Heart right ventricle (tissue), 16 donors: ENCODE measurements at places on chromosomes 3 and 15. TPM values are rescaled to one million over a fixed set of nuclear protein-coding genes. Genes with fewer than 3 reads are reported as not detected.

GRCh38 chr15:84009616-84010015 lies 226.0 kb upstream of the GOLGA6L4 start:
- DNase-seq = peak; percentile 13

SLC6A11 gene
- total RNA-seq = not detected

DNA sequence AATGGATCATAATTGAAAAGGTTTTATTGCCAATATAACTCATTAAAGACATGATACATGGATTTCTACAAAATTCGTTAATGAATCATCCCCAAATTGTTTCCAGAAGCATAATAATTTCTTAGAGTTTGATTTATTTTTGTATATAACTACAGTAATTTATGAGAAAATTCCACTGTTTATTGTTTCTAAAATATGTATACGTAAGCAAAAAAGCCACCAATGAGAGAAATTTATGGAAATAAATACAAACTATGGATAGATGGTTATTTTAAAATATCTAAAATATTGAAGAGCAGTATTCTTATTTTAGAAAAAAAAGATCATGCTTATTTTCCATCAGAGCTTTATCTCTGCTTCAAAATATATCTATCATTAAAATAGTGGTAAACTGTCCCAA lies 260.0 kb upstream of the ZNF385D start:
- DNase-seq = no peak

GRCh38 chr3:163328680-163329079 lies 1749.6 kb downstream of the SI start:
- DNase-seq = no peak

DNA sequence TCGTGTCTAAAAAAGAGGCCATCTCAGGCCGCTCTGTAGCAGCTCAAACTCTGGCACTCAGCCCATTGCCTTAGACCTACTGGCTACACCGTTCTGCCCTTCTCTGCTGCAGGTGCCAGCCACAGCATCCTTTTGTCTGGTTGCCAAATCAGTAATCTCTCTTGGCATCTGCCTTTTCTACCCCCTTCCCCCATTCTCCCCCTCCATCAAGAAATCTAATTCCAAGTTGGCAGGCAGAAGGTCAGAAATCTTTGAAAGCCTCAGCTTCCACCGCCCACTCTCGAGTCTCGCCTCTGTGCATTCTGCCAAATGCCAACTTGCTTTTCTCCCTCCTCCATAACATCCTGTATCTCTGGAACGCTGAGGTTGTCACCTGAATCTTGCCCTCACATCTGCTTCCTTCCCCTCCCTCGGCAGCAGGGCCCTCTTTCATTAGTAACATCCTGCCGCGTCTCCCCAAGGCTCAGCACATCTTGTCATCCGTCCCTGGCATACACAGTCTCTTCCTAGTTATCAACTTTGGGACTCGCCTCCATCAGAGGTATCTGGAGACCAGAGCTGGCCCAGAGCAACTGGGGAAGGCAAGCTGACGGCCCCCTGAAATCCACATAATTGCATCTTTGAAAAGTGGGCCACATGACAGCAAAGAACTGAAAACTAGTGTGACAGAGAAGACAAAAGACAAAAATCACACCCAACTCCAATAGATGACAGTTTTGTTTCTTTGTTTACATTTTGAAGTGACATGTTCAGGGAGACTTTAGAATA lies 312.0 kb upstream of the CCDC54 start:
- peak; percentile 15 for DNase-seq

DNA sequence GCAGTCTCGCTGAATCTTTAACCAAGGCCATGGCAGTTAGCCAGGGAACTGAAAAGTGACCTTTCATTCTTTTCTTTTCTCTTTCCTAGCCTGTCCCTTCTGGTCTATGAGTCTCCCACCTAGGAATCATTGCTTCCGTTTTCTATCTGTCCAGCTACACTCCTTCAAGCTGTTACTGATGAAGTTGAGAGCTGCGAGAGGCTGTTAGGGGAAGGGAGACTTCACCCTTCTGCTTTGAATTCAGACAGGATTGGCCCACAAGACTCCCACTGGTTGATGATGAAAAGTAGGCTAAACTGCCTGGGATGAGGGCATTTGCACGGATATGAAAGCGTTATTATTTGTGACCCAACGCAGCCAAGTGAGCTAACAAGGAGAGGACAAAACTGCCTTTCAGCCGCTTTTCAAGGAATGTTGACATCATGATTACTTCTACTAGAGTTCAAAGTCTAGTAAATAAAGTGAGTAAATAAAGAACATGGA lies 30.2 kb downstream of the EIF4E3 start:
- no peak for DNase-seq

DNA sequence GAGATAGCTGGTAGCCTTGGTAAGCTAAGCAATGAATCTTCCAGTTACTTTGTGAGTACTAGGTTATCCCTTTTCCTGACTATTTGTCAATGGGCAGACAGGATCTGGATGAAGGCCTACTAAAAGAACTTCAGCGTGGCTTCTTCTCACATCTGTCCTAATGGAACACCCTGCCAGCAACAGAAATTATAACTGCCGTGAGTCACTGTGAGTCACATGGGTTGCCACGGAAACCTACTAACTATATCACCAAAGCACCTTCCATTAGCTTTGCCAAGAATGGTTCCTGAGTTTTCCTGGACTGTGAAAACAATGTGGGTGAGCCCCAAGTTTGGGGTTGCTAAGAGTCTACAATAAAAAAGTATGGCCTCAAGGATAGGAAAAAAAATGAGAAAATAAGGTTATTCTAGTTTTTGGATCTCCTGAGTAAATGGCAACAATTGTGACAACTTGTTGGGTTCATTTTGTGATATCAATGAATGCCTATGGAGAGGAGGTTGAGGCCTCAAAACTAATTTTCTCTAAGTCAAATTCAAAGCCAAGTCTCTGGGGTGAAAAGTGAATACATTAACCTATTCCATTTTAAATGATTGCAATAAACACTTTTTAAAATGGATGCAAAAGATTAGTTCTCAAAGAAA lies 195.1 kb upstream of the ICE2 start:
- DNase-seq = no peak

GRCh38 chr15:101444015-101444414 lies 45.5 kb downstream of the PCSK6 start:
- no peak for DNase-seq

- no peak for DNase-seq
Measured at GRCh38 chr3:160343132-160343531, 55.9 kb downstream of the IFT80 start.

DNA sequence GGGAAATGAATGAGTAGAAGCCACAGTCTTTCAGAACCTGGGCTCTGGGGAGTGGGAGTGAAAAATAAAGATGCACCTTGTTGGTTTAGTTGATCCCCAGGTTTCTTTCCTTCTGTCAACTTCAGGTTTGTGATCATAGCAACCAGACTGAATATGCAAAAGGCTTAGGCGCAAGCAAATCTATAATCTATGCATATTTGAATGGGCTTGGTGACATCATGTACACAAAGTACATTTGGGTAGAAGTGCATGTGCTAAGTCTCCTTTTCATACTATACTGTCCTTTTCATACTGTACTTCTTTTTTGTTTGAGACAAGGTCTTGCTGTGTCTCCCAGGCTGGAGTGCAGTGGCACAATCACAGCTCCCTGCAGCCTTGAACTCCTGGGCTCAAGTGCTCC lies 132.4 kb upstream of the C2CD4B start:
- no peak for DNase-seq

DNA sequence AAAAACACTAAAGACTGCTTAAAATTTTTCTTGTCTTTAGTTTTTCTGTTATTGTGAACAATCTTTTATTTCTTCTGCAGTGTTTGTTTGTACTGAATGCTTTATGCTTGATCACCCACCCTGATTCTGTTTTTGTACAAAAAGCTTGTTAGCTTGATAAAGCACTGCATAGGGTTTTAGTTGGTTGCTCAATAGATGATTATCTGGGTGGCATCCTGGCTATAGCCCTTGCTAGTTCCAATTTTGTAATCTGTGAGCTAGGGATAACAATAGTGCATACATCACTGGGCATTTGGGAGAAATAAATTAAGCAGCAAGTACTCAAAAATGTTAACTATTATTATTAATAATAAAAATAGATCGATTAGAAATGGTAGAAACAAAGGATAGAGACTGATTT lies 102.3 kb downstream of the ZPLD1 start:
- DNase-seq = no peak

DNA sequence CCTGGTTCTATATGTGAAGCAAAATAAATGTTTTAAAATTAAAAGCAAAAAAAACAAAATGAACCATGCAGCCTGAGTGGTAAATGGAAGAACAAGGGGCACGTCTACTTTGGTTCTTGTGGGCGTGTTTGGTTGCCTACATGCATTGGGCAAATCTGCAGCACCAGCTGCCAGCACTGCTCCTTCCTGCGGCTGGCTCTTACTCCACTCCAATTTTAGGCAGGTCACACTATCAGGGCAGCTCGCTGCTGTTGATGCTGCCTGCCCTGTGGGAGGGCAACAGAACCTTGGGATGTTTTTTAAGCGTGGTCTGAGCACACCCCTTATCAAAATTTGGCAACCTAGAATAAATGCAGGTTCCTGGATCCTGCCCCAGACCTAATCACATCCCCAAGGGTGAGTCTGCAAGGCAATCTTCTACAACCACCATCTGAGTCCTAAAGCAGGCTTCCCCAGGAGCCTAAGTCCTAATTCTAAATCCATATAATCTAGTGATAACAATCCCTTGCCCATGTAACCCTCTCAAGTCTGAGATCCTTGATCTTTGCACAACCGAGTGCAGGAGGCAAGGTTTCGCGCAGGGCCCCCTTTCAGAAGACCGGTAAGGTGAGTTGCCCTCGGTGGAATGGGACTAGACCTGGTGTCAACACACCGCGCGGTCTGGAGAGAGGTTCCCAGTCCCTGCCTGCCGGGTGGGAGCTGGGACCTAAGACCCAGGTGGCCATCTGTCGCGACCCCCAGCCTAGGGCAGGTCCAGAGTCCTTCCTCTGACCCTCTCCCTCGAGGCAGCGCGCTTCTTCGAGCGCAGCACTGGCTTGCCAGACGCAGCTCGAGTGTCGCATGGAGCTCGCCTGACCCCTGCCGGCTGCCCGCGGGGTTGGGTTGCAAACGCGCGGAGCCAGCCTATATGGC lies 15.9 kb downstream of the IVD start:
- peak; percentile 84 for DNase-seq

- DNase-seq = peak; percentile 10
Measured at GRCh38 chr15:33310481-33311311, at the start of gene RYR3. Gene RYR3 (plus strand): TSS chr15:33310967. CDS start chr15:33311046, 79 bp downstream.

DNA sequence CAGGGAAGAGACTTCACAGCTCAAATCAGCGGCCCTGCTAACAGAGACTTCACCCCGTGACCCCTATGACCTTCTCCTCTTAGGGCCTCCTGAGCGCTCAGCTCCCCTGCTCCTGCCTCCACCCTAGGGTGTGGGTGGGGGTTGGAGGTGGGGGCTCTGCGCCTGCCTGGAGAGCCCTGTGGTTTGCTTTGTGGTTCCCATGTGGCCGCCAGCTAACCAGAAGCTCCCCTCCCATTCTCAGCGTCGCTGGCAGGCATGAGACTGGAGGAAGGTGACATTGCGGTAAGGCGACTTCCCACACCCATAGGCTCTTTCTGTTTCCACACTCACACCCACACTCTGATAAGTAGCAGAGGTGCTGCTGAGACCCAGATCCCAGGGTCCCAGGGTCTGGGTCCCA lies 27.6 kb downstream of the XYLB start:
- DNase-seq = no peak

- peak; percentile 54 for DNase-seq
Measured at GRCh38 chr3:122982216-122983185, 45.1 kb downstream of the SEMA5B start.

DNA sequence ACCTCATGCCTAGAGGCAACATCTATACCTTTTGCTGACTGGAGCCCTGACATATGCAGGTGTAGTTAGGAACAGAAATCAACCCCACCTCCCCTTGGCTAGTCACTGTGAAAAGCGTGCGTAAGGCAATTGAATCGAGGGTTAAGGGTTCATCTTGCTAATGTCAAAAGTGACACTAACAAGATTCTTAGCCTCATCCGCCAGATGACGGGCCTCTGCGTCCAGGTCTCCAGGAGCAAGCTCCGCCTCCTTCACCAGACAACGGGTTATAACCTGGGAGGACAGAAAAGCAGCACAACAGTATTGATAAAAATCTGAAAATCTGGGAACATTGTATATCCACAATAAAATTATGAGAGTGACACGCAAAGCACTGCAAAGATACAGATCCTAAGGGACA lies 4.7 kb downstream of the SELENOS start:
- no peak for DNase-seq

CCR2 gene
- total RNA-seq = 0.21 TPM

MAP1A gene
- 21.3 TPM for total RNA-seq

AHSG gene
- total RNA-seq = not detected

CYP1A2 gene
- total RNA-seq = 0.11 TPM
